ENCODE measurements at places on chromosomes 5 and 9.

GRCh38 chr5:157497875-157498611 is 38.0 kb downstream of the NIPAL4 start:
- no peak for DNase-seq

DNA sequence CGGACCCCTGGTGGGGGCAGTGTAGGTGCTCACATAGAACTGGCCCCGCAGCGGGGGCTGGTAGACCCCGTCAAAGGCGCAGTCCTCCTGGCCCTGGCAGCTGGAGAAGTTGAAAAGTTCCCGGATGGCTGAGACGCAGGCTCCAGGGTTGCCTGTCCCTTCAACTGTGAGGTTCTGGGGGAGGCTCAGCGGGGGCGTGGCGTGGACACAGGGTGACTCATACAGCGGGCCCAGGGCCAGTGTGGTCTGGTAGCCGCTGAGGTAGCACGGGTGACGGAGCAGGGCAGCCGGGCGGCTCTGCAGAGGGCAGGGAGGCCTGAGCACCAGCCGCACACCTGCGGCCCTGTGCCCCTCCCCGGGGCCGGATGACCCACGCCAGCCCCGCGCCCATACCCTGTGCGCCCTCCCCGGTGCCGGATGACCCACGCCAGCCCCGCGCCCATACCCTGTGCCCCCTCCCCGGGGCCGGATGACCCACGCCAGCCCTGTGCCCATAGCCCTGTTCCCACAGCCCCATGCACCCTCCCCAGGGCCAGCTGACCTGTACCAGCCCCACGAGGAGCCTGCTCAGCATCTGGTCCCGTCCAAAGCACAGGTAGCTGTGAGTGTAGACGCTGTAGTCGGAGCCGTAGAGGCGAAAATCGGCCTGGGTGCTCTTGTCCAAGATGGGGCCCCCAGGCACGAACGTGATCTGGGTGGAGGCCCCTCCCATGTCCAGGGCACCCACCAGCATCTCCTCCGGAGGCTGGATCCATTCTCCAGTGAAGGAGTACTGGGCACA is 5.0 kb downstream of the ENTPD8 start:
- peak; percentile 77 for DNase-seq

GRCh38 chr9:108681851-108682590 is 173.8 kb downstream of the ACTL7B start:
- DNase-seq: no peak

DNA sequence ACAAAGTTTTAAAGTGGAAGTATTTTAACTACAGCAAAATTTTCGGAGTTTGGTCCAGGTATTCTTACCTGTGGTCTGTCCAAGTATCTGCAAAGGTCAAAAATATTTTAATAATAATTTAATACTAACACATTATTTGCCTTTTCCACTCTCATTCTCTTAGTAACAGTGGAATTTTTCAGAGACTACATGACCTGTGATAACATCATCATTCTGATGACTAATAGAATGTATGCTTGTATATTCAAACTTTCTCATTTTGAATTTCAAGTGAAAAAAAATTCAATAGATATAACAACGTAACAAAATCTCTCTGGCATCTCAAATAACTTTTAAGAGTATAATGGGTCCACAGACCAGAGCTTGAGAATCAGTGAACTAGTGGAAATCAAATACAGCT is 78.3 kb downstream of the FBXL17 start:
- no peak for DNase-seq

- no peak for DNase-seq
Measured at GRCh38 chr5:115813719-115814118, 2.7 kb downstream of the CDO1 start.

DNA sequence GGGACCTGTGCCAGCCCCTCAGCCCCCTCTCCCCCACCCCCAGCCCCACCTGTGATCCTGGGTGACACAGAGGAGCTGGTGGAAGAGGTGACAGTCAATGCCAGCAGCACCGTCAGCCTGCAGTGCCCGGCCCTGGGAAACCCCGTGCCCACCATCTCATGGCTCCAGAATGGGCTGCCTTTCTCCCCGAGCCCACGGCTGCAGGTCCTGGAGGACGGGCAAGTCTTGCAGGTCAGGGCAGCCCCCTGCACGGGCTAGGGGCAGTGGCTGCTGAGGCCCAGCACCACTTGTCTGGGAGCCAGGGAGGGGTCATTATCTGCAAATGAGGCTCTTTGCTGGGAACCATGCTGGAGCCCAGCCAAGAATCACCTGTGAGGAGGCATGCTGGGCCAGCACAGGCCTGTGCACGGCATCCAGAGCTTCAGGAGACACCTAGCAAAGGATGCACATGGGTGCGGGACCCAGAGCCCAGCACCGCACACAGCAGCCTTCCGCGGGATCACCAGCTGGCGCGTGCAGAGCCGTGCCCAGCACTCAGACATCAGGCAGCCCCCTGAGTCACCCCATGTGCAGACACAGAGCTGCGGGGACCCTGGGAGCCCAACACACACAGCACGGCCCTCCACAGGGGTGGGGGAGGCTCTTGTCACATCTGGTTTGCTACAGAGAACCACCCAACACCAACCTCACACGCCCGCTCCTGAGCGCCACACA is 62.0 kb upstream of the ASS1 start:
- no peak for DNase-seq

Data from T1000 (cell line).